ENCODE measurements at places on chromosomes 3 and 15.

DNA sequence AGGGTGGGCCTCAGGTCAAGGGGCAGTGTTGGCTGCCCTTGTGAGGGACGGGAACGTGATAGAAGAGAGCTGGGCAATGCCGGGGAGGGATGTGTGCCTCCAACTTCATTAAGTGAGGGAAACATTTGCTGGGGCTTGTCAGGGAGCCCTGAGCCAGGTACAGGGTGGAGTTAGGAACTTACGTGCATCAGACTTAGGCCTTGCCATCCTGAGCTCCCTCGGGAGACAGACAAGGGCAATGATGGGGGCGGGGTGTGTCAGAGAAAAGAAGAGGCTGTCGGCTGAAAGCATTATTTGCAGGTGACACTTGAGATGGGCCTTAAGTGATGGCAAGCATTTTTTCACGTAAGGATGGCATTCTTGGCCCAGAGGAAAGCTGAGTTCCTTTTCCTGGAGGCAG is 1.6 kb downstream of the FAM131A start:
- no peak for DNase-seq

DNA sequence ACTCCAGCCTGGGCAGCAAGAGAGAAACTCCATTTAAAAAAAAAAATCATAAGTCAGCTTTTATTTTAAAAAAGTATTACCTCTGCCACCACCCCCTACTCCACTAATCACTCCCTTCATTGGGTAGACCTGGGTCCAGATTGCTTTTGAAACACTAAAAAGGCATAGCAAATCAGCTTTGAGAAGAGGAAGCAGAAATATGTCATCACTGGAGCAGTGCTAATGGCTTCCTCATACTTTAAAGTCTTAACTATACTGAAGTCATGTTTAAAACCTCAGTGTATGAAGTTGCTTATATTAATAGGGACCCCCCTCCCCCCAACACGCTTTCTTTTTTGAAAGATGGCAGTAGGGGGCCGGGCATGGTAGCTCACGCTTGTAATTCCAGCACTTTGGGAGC is 1.0 kb upstream of the HTR3D start:
- DNase-seq = no peak

DNA sequence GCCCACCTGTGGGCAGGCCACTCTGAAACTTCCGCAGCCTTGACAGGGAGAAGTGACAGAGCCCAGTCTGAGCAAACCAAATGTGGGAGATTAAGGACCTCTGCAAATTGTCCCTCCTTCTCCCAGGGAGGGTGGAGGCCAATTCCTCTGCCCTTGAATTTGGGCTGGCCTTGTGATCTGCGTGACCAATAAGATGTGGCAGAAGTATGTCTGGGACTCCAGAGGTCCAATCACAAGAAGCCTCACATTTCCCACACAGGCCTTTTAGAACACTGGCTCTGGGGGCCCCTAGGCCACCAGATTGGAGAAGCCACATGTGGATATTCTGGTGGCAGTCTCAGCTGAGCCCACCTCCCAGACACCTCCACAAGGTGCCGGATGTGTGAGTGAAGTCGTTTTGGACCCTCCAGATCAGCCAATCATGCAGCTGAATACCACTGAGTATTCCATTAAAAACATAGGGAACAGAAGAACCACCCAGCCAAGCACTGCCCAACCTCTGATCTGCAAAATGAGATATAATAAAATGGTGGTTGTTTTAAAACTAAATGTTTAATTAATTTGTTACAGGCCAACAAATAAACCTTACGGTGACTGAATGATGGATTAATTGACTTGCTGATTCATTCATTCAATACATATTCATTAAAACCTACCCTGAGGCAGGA is 150.3 kb downstream of the NUP210 start:
- no peak for DNase-seq

- no peak for DNase-seq
These were observed 2.0 kb downstream of the RSRC1 start for GRCh38 chr3:158111861-158112260.

DNA sequence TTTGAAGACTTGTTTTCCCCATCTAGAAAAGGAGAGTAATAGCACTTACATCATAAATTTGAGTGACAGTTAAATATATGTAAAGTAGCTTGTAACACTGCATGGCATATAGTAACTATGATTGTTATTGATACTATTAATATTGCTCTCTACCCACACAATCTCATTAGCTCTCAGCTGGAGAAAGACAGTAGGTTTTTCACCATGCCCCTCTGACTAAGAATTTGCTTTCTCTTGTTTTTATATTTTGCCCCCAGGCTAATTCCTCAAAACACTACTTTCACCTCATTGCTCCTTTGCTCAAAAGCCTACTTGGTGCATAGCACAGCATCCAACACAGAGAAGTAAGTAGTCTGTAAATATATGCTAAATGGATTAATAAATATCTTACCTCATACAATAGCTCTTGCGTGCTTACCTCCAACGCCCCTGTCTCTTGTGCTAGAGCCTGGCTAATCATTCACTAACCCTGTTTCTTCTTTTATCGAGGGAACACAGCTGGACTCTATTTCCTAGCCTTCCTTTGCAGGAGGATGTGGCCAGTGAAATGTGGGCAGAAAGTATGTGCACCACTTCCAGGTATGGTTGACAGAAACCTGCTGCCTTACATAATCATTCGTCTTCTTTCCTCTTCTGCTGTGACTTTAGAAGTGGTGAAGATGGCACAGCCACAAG is 190.0 kb downstream of the PLCH1 start:
- DNase-seq = no peak

DNA sequence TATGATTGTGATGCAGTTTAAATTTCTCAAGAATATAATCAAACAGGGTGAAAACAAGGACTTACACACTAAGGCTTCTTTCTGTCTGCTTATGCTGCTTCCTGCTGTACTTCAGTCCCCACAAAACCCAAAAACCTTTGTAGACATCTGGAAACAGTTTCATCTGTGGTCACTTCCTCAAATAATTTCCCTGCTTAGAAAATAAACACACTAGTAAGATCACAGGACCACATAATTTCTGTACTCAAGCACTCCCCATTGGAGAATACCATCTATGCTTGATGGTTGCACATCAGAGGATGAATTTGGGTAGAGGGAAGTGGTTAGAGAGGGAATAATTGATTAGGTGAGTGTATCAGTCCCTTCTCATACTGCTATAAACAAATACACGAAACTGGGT is 266.2 kb downstream of the LSAMP start:
- no peak for DNase-seq

DNA sequence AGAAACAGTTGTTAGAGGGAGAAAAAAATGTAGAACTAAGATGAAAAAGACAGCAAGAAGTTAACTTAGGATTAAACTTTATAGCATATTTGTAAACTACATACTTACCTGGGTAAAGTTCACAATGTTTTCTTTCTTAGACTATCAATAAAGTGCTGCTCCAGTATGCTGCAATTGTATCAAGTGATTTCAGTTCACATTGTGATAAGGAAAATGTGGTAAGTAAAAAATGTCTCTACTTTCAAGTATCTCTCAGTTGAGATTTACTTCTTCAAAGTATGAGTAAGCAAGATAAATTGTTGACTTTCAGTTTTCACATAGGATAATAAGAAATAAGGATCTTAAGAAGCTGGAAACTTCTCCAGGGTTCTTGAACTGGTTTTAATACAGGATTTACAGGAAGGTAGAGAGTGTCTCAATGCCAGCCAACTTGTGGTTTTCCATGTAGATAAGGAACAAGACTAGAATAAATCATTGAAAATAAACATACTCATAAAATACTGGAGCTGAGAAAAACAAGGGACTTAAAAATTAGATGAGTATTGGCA is 528.8 kb downstream of the UNC13C start:
- no peak for DNase-seq

- DNase-seq = no peak
These were observed 434.8 kb upstream of the THBS1 start for GRCh38 chr15:39145854-39146625.

DNA sequence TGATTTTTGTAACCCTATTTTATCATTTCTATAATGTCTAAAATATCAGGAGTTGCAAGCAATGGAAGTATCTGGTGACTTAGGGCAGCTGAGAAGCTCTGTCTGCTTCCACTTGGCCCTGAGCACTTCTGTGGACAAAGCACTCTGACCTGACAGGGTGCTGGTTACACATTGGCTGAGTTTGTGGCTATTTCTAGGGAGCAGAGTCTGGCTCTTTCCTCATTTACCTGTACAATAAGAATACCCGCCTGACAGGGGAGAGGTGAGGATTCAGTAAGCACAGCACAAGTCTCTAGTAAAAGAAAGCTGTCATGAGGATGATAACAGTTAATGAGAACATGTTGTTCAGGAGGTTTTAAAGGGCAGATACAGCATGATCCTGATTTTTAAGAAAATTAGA is 33.3 kb upstream of the SPESP1 start:
- no peak for DNase-seq

DNA sequence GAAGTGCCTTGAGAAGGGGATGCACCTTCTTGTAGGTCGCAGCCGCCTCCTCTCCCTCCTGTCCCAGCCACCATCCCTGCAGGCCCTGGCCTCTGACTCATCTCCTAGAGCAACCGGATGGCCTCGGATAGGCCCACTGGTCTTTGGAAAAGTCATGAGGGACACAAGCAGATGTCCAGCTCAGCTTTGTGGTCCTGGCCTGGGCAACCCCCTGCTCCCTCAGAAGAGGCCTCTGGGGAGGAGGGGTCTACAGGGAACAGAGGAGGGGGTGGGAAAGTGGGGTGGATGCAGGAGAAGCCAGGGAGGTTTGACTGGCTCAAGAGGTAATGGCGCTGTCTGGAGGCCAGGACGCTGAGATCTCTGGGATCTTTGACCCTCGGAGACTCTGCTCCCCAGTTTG is 259.2 kb upstream of the TLE3 start:
- DNase-seq = no peak

DNA sequence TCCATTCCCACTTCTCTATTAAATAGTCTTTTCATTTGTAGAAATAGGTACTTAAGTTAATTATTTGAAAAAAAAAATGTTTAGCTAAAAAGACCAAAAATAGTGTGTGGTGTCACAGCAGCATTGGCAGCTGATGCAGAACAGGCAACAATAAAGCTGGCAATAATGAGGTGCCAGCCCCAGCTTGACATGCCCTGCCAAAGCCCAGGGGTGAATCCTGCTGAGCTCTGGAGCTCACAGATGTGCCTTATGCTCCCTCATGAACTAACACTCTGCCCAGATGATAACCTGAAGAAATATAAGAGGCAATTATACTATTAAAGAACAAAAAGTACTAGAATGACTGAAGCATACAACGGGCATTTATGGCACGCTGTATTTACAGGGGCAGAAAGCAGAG is 63.8 kb downstream of the IGSF11 start:
- DNase-seq = no peak

- peak; percentile 9 for DNase-seq
These were observed 25.6 kb downstream of the CPOX start for GRCh38 chr3:98567666-98568270.

GRCh38 chr3:52532838-52533622 is 627 bp downstream of the NT5DC2 start:
- DNase-seq = peak; percentile 28

- DNase-seq = no peak
These were observed 85.9 kb downstream of the SLCO3A1 start for GRCh38 chr15:91939403-91939831.

DNA sequence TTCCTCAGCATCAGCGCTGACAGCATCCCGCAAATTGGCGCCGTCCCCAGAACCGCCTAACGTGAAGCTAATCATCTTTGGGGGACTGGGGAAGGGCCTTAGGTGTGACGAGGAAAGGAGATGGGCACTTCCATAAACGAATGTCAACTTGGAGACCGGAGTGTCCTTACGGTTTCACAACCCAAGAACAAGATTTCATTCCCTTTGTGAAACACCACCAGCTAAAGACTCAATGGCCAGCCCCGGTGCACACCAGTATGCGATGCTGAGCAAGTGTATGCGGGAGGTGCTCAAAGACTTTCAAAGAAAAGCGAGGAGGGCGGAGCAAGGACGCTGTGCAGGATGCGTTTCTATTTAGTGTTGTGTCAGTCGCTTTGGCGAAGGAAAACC is 759 bp upstream of the TTBK2 start:
- peak; percentile 33 for DNase-seq

GRCh38 chr3:106423321-106424225 is 554.8 kb upstream of the CBLB start:
- peak; percentile 33 for DNase-seq

DNA sequence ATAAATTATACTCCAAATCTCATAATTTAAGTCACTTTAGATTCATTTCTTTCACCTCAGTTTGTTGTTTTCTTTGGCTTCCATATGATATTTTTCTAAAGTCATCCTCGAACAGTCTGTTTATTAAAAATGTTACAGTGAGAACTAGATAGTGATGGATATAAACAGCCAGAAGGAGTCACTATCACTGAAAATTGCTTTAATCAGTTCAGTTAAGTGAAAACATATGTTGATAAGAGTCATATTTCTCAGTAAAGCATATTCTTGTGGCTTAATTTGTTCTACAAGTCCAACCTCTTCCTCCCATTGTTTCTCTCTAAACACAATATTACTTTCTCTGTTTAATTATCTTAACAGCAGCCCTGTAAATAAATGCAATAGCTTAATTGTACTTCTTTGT is 427.5 kb upstream of the ALCAM start:
- DNase-seq = no peak

DNA sequence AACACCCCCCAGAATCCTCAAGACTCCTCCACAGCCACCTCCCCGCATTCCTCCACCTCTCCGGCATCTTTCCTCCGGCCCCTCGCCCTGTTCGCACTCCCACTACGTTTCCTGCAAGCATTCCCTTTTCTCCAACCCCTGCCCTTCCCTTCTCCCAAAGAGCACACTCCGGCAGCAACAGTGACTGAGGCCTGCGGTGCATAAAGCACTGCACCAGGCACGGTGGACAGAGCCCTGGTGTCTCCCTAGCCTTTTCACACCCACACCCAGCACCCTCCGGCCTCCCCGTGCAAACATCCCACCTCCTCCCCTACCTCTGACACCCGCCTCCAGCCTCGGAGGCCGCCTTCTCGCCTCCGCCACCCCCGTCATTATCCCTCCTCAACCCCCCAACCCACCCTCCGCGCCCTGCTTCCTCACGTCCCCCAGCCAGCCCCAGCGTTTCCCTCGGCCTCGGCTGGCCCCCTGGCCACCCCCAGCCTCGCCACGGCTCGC is 577 bp downstream of the ZNF148 start:
- DNase-seq = no peak

DNA sequence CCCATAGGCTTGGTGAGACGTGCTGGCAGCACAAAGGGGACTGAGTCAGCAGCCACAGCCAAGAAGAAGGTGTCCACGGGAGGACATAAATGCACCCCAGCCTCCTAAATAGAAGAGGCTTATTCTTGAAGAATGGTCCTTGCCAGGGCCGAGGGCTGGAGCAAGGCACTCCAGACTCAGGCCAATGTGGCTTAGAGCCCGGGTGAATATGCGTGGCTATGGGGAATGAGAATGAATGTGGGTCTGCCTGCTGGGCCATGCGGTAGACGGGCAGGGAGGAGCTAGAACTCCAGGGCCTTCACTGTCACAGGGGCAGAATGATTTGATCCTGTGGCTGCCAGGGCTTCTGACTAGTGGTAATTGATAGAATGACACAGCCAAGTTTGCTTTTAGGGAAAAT is 34.0 kb downstream of the DHX30 start:
- DNase-seq = no peak

DNA sequence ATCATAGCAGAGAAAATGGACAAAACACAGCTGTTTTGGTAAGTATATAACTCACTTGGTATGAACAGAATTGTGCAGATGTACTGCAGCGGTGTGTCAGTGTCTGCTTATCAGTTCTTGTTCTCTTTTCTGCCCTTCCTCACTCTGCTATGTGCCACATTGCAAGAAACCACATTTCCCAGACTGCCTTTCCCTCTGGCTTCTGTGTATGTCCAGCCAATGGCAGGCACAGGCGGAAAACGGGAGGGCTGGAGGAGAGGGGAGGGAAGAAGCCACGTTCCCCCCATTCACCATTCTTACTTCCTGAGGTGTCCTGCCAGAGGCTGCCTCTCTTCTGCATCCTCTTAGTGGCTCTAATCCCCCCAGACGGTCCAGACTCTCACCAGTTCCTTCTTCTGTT is 15.4 kb downstream of the HHLA2 start:
- no peak for DNase-seq
